Heart right ventricle (tissue), 16 donors: ENCODE measurements at places on chromosomes 12 and 14. TPM values are rescaled to one million over a fixed set of nuclear protein-coding genes. Genes with fewer than 3 reads are reported as not detected.

GRCh38 chr12:8482571-8483061, 26.9 kb downstream of the CLEC6A start:
- DNase-seq: no peak

DNA sequence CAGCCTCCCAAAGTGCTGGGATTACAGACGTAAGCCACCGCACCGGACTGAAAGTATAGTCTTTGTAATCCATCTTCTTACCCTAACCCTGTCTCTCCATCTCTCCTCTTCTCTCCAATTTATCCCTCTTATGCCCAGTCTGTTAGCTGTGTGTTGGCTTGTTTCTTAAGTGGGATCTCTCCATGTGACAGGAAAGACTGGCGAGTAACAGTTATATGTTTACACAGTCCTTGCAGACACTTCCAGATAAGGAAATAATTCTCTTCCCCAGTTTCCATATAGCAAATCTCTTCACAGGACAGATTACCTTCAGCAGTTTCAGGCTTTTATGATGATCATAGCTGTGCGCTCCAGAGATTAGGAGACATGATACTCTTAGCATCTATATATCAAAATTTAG, 16.0 kb upstream of the DIP2B start:
- DNase-seq: no peak

DNA sequence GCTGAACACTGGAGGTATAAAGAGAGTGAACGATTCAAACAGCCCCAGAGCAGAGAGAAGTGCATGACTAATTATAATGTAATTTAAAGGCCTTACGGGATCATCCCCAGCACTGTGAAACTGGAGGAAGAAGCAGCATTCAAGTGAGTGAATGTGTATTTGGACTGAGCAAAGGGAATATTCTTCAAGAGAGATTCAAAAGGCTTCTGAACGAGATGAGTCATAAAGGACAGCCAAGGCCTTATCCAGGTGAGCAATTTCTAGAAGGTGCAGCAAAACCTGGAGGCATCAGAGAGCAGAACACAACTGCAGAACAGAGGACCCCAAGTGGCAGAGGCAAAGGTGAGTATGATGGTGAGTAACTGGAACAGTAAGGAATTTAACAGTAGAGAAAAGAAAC, 127.2 kb downstream of the BCAT1 start:
- DNase-seq: no peak

DNA sequence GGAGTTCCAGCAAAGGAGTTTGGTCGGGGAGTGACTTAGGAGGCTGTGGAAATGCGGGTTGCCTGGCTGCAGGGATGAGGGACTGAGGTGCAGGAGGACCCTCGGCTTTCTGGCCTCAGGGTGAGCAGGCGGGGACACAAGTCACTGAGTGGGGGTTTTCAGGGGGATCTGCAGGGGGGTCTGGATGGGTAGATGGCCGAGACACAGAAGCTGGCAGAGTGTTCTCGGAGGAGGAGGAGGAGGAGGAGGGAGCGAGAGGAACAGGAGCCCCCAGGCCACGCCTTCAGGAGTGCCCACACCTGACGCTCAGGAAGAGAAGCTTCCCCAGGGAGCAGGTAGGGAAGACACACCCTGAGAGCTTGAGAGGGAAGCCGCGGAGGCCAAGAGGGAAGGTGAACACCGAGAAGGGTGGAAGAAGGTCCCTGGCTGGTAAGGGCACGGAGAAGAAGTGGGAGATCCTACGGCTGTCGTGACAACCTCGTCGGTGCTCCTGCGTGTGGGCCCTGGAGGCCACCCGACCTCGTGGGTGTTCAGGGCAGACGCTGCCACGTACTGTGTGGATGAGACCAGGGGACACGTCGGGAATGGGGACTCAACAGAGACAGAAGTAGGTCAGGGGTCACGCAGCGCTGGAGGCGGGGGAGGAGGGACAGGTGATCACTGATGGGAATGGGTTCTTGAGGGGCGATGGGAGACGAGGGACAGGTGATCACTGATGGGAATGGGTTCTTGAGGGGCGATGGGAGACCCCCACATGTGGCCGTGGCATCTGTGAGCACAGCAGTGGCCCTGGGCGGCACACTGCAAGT, 109.4 kb downstream of the PIWIL1 start:
- DNase-seq: no peak

BIN2 gene
- total RNA-seq: 1.7 TPM

OR4N5 gene
- not detected for total RNA-seq
